ENCODE measurements at places on chromosomes 13 and 19. TPM values are rescaled to one million over a fixed set of nuclear protein-coding genes. Genes with fewer than 3 reads are reported as not detected.

SLC46A3 gene
- total RNA-seq: 2.9 TPM

SIGLEC7 gene
- total RNA-seq: 0.34 TPM

CC2D1A gene
- 57.9 TPM for total RNA-seq

KLK15 gene
- total RNA-seq: not detected

SULT2A1 gene
- total RNA-seq: not detected

DNA sequence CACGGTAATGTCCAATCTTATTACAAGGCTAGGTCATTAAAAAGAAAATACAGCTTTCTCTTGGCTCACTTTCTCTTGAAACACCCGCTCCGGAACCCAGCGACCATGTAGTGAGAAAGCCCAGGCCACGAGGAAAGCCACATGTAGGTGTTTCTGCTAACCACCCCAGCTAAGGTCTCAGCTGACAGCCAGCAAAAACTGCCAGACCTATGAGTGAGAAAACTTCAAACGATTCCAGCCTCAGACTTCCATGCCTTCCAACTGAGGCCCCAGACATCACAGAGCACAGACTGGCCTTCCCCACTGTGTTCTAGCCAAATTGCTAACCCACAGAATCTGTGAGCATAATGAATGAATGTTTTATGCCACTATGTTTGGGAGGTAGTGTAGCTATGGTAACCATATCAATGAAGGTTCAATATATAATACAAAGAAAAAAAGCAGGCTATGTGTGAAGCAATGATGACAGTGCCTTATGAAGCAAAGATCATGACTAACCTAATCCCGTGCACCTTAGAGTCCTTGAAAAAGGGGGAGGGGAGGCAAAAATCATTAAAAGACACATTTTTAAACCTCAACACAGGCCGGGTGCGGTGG, 11.9 kb upstream of the TPTE2 start:
- no peak for DNase-seq

GRCh38 chr13:111614613-111615012, 294.2 kb downstream of the TEX29 start:
- no peak for DNase-seq

- DNase-seq: no peak
Measured at GRCh38 chr19:51122112-51122981, 2.4 kb upstream of the SIGLEC9 start.

GRCh38 chr13:108193806-108194205, 21.5 kb downstream of the LIG4 start:
- no peak for DNase-seq

DNA sequence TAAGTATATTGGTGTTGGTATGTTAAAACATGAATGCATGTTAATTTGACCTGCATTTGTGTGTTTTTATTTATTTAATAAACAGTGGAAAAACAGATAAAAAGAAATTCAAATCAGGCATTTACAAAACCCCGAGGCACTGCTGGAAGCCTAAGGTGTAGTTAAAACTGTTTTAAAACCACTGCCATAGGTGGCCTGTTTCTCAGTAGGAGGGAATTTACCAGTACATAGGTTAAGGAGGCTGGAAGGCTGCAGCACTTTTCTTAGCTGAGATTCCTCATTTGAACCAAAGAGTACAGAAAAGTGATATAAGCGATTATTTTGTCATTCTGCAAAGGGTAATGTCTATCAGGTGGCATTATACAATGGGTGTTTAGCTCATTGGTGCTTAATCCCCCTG, 99.6 kb downstream of the PAN3 start:
- DNase-seq: no peak

GRCh38 chr13:84946192-84946591, 853.0 kb downstream of the SLITRK6 start:
- no peak for DNase-seq

GRCh38 chr13:50126993-50127725, 111.9 kb downstream of the KCNRG start:
- DNase-seq: no peak

DNA sequence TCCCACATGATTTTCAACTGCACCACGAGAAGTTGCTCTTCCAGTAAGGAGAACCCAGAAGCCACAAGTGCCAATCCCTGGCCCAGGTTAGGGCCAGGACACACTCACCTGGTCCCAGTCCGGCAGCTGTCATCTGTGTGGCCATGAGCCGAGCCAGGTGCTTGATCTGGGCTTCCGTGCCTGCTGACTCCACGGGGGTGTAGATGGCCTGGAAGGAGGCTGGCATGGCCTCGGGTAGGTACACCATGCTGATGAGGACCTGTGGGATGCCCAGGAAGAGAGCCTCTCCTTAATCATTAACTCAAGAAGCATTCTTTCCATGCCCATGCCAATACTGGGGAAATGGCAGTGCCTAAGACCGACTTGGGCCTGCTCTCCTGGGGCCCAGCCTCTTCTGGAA, 19.9 kb upstream of the RSPH6A start:
- no peak for DNase-seq

DNA sequence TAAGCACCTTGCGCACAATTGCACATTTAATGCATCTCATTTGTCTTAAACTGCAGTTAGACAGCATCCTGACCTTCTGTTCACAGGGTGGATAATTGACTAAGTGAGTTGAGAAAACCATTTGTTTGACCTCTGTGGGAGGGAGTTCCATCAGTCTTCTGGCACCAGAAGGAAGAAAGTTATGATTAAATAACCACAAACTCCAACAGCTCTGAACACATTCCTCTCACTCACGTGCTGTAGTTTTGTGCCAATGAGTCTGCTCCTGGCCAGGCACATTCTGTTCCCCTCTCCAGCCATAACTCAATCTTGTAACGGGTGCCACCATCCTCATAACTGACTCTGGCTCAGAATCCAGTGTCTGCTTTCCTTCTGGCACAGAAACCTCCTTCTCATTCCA, 817.2 kb downstream of the SLITRK1 start:
- no peak for DNase-seq

All from activated naive CD4-positive, alpha-beta T cell treated with anti-CD3 and anti-CD28 coated beads, Interleukin-2, amount 50 U/mL, for 72 hours (primary cell).